B cell (primary cell): ENCODE measurements at places on chromosomes 2 and 18.
A peak's percentile ranks its signal among the peaks of the same experiment; 100 is the strongest.

DNA sequence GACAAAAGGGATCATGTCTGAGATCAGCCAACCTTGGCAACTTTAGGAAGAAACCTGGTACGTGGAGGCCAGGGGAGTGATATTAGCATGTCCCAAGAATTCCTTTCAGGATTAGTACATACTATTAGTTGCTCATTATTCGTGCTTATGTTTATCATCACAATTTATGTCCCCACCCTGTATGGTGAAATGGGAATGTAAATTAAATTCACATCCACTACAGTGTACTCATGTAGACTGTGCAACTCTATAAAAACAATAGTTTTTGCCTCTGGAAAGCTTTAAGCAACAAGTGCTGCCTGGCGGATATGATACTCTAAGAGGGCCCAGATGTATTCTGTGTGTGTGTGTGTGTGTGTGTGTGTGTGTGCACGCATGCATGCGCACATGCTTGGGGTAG is 110.7 kb downstream of the GALNT14 start:
- no peak for DNase-seq

- DNase-seq, result no peak
Measured at GRCh38 chr2:209818939-209819338, 47.3 kb downstream of the UNC80 start.

DNA sequence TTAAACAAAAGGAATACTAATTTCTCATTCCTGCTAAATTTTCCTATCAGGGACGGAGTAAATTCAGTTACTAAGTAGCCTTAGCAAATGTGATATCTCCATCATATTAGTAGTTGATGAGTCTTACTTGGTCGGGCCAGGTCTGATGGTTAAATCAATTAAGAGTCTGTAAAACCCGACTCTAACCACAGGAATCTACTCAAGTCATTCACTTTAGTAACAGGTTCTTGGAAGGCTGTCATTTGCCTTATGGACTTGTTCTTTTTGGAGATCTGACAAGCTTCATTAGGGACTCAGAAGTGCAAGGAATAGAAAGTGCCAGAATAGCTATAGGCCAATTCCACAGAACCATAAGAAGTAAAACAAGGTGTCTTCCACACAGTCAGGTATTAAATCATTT is 119.0 kb downstream of the GCA start:
- DNase-seq, result no peak

DNA sequence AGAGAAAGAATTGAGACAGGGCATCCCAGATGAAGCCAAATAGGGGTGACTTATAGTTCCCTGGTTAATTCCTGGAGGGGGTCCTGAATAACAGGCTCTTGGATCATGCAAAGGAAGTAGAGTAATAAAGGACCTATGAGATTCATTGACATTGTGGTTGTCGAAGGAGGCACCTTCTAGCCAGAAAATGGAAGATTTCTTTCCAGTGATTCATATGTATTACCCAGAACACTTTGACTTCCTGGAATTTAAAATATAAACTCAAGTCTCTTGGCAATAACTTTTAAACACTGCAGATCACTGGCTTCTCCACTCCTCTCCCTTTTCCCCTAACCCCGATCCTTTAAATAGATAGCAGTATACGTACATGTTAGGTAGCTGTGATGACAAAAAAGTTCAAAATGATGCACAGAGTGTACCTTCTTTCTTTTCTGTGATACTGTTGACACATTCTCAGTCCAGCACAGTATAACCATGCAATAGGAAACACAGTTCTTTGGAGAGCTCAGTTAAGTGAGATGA is 211.8 kb downstream of the LTBP1 start:
- no peak for DNase-seq

- no peak for DNase-seq
Measured at GRCh38 chr2:57146951-57147350, 899.7 kb upstream of the VRK2 start.

GRCh38 chr2:216911008-216911407 is 51.1 kb upstream of the TNP1 start:
- no peak for DNase-seq

GRCh38 chr2:226118471-226119429 is 680.9 kb downstream of the IRS1 start:
- no peak for DNase-seq

GRCh38 chr2:64646007-64646880 is 7.5 kb downstream of the SERTAD2 start:
- peak; percentile 86 for DNase-seq

- no peak for DNase-seq
Measured at GRCh38 chr2:9279426-9279825, 72.8 kb downstream of the ASAP2 start.

GRCh38 chr2:179691235-179691634 is 170.2 kb downstream of the ZNF385B start:
- no peak for DNase-seq

DNA sequence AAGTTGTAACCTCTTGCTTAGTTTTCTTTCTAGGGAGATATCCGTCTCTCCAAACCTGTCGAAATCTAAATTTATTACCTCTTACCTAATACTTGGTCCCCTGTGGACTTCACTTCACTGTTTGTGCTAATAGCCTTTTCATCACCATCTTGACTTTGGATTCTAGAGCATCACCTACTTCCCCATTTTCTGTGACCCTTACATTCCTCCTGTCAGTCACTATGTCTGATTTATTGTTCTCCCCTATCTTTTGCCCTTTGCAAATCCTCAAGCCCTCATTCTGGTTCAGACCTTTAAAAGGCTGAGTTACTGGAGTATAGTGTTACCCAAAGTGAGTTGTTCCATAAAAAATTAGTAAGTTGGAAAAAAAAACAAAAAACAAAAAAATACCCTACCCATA is 7.5 kb downstream of the MYO1B start:
- DNase-seq, result no peak

GRCh38 chr2:224892574-224893204 is 149.6 kb downstream of the DOCK10 start:
- no peak for DNase-seq

DNA sequence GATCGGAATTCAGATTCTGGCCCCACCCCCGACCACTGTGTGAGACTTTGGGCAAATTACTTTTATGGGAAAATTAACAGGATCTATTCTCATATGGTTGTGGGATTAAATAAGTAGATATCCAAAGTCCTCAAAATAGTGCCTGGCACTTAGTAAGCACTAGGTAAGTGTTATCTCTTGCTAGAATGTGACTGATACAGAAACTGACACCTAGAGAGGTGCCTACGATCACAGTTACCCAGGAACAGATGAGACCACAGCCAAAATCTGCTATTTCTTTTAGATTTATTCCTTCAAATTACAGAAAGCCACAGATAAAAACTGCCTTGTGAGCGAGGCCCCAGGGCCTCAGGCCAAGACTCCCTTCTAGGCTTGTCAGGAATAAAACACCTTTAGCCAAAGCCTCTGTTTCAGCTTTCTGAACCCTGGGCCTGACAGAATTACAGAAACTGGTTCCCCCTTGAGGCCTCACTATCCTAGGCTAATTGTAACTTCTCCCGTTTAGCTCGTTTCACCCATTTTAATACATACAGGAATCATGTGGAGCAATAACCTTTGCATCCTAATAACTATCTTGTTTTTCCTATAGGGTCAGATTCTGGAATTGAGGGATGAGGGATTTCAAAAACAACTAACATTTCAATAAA is 22.3 kb upstream of the CHMP1B start:
- DNase-seq, result no peak

DNA sequence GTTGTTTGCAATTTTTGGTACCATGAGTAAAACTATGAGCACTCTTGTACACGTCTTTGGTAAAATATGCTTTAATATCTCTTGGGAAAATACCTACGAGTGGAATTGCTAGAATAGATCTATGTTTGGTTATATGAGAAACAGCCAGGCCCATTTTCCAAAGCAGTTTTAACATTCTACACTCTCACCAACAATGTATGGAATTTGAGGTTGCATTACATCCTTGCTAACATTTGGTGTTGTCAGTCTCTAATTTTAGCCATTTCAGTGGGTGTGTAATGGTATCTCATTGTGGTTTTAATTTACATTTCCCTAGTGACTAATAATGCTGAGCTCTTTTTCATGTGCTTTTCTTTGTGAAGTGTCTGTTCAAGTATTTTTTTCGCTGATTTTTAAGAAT is 118.9 kb upstream of the TCF4 start:
- DNase-seq, result no peak

DNA sequence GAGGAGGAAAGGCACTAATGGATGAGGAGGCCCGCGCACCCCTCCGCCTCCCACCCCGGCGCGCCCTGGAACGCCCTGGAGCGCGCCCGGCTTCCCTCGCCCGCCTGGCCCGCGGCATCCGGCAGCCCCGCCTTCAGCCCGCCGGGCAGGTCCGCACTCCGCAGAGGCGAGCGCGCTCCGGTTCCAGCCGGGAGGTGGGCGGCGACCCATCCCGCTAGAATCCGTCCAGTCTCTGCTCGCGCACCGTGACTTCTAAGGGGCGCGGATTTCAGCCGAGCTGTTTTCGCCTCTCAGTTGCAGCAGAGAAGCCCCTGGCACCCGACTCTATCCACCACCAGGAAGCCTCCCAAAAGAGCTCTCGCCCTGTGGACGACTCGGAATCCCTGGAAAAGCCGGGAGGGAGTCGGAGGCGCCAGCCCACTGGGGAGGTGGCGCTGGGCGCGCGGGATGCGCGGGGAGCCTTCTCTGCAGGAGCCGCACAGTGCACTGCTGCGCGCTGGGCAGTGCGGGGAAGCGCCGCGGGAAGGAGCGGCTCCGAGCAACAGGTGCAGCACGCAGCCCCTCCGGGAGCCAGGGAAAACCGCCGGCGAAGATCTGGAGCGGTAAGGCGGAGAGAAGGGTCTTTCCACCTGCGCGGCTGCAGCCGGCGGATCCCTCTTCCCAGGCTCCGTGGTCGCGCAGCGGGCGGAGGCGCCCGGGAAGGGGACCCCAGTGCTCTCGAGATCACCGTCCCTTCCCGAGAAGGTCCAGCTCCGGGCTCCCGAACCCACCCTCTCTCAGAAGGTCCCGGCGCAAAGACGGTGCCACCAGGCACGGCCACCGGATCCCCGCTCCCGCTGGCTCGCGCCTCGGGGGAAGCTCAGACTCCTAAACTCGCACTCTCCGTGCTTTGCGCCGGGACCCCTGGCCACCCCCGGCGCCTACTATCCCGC is at the start of gene GALR1:
Gene GALR1 (plus strand): TSS at position 280 of the 932 bp plus-strand sequence. CDS start 701 bp downstream, outside the sequence.
- peak; percentile 7 for DNase-seq

DNA sequence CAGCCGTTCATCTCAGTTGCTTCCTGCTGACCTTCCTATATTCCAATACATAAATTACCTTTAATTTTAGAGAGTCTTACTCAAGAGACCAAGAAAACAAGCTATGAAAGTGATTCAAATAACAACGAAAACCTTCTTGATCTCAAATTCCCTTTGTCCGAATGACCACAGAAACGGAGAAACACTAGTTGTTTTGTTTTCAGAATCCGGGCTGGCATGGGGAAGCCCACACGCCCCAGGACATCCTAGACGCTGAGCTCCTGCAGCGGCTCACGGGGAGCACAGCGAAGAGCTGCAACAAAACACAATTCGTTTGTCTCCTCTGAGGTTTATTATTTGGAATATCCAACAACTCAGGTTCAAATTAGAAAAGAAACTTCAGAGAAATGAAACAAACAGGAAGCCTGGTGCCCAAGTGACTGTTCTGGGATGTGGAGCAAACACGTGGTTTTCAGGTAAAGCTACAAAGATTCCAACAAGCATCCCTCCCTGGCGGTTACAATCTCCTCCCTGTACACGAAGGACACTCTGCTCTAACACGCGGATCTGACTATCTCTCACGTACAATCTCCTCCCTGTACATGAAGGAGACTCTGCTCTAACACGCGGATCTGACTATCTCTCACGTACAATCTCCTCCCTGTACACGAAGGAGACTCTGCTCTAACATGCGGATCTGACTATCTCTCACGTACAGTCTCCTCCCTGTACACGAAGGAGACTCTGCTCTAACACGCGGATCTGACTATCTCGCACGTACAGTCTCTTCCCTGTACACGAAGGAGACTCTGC is 237.5 kb downstream of the TWIST2 start:
- no peak for DNase-seq

- no peak for DNase-seq
Measured at GRCh38 chr2:201164166-201164565, 18.8 kb upstream of the CASP10 start.

- DNase-seq, result no peak
Measured at GRCh38 chr2:3624059-3624794, 29.3 kb downstream of the COLEC11 start.

DNA sequence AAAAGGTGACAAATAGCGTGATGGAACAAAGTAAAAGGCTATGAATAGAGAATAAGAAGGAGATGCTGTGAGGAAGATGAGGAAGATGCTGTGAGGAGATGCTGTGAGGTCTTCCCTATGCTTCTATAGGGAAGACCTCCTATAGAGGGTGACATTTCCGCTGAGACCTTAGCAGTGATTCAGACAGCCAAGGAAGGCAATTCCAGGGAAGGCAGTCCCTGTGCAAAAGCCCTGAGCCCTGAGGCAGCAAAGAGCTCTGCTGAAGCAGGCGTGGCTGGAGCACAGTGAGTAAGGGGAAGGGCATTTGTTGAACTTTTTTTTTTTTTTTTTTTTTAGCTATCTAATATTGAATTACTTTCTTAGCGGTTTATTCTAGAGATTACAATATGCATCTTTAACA is 142.7 kb upstream of the FOSL2 start:
- DNase-seq, result no peak

DNA sequence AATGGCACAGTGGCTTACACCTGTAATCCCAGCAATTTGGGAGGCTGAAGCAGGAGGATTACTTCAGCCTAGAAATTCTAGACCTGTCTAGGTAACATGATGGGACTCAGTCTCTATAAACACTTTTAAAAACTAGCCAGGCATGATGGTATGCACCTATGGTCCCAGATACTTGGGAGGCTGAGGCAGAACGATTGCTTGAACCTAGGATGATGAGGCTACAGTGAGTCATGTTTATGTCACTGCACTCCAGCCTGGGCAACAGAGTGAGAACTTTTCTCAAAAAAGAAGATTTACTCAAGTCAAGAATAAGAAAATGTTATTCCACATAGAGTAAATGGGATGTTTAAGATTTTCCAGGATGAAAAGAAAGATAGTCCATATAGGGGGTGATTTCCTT is 158.6 kb downstream of the HNMT start:
- no peak for DNase-seq

GRCh38 chr2:111030260-111030891 is 90.3 kb upstream of the BCL2L11 start:
- no peak for DNase-seq

DNA sequence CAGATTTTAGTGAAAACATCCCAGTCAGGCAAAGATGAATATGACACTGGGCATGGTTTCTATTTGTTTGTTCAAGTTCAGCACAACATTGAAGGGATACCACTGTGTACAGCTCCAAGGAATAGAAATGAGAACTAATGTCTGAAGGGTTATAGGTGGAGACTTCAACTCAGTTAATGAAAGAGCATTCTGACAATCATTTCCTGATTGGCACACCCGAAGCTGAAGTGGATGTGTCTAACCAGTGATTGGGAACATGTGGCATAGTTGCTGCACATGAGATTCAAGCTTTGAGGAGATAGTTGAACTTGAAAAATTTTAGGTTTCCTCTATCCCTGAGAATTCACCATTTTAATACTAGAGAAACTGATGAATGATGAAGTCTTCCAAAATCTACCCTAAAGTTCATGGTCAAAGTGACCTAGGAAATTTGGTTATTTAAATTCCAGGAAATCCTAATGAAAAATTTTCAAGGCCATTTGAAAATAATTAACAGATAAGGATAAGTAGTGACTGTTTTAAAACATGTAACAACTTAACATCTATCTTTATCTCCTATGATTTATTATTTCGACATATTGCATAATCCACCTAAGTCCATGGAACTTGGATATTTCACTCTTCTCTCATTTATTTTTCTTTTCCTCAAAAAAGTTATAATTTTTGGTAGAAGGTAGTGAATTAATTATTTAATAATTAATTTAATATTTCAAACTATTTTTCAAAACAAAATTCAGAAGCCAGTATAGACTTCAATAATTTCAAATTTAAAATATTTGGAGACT is 38.0 kb downstream of the SLC9A4 start:
- DNase-seq, result no peak

- DNase-seq, result no peak
Measured at GRCh38 chr2:192146069-192147015, 48.4 kb downstream of the TMEFF2 start.
